Pancreas (tissue), 10 donors: ENCODE measurements at places on chromosomes 5 and 9.

- no peak for DNase-seq
Observed at GRCh38 chr5:33092719-33093118, 348.0 kb upstream of the TARS1 start.

DNA sequence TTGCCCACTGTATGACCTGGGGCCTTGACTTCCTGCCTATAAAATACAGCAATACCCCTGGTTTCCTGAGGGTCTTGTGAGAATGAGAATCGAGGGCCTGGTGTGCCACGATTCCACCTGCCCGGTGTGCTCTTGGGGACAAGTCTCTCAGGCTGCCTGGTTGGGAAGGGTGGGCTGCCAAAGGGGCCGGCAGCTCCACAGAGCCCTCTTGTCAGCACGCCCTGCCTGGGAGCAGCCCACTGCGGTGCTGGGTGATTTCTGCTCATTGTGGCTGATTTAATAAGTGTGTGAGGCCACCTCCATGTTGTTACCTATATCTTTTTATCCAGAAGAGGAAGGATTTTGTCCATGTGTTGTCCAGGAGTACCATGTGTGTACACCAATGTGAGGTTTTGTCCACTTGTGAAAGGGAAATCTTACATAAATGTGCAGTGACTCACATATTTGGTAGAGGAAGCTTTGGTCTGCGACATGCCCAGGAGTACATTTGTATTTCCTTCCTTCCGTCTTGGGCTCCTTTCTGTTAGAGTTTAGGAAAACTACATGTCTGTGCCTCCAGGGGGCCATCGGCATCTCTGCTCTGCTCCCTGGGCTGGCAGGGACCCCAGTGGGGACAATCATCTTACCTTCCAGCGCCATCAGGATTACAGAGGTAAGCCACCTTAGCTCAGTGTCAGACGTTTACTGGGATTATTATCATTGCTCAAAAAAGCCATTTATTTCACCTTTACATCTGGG lies 108.6 kb downstream of the PHF2 start:
- DNase-seq: no peak

DNA sequence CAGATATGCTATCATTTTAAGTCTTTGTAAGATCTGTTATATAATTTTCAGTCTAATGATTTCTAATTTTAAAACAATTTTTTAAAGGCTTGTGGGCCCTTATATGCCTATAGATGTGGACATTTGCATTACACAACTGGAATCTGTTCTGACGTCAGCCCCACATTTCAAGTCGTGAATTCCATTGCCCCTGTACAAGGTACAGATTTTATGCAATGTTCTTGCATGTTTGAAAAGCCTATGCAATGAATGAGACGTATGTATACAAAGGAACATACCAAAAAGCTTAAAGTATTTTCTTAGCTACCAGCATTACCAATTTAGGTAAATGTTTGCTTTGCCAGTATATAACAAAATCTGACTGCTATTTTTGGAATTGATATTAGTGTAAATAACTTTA lies 77.2 kb downstream of the ITGA1 start:
- no peak for DNase-seq

DNA sequence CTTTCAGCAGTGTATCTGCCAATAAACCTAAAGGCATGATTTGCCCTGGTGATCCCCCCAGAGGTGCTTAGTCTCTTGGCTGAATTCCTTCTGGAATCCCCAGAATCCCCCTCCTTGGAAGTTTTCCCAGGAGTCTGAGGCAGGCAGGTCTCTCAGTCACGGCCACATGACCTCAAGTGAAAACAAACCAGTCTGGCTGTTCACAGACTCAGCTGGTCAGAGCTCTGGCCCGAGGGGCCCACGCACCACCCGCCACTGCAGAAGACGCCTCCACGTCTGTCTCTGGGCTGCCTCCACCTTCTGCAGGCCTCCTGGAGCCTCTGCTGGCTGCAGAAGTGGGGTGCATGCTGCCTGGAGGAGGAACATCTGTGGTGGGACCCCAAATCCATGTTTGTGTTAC lies 52.5 kb downstream of the HRH2 start:
- no peak for DNase-seq

DNA sequence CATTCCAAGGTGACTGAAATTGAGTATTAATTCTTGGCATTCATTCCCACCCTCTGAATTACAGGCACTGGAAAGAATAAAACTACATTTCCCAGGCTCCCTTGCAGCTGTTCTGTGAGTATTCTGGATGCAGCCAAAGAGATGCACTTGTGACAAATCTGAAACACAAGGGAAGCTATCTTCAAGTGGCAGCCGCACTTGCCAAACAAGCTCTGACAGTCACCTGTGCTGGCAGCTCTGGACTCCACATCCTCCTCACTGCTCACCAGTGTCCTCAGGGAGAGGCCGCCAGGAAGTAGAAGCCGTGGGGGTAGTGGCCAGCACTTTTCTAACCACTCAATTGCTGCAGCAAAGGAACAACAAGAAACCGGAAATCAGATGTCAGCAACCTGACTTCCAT lies 275.0 kb downstream of the NR2F1-AS1 start:
- DNase-seq: no peak

DNA sequence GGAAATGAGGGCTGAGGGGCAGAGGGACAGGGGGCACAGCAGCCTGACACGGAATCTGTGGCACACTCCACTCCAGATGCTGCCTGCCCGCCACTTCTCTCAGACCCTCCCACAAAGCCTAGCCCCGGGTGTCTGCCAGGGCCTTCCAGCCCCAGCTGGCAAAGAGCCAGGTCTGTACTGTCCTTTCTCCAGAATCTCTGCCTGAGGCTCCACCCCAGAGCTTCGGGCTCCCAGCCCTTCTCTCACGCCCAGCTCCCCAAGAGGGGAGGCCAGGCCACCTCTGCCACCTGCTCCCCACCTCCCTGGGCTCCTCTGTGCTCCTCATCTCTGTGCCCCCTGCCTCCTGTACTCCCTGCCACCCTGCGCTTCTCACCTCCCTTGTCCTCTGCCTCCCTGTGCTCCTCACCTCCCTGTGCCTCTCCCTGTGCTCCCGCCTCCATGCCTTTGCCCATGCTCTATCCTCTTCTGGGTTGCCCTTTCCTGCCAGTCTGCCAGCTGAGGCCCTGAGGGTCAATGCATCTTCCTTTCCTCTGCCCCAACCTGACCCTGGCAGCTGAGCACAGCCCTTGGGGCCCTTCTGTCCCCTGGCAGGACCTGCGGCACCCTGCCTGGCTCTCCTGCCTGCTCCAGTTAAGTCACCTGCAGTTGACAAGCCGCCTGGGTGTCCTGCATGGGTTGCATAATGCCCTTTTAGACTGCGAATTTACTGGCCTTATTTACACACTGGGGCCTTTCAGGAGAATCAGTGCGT lies 36.4 kb downstream of the RASGEF1C start:
- no peak for DNase-seq

- no peak for DNase-seq
Observed at GRCh38 chr5:119022017-119022745, 33.8 kb upstream of the DTWD2 start.

DNA sequence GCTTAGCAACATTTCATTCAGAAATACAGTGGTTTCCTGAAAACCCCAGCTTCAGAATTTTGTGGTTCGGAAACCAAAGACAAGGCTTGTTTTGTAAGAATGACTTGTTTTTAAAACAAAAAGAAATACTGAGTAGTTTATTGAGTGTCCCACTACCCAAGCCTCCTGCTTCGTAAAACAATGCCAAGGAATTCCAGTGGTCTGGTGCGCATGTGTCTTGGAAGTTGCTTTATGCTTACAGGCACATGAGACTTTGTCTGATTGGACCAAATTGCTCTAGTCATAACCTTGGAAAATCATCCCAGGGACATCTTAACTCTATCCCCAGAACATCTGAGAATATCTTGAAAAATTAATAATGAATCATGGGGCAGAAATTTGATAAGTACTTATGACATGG lies 77.1 kb upstream of the FST start:
- DNase-seq: no peak

- DNase-seq: no peak
Observed at GRCh38 chr5:93715761-93716160, 25.6 kb downstream of the POU5F2 start.

DNA sequence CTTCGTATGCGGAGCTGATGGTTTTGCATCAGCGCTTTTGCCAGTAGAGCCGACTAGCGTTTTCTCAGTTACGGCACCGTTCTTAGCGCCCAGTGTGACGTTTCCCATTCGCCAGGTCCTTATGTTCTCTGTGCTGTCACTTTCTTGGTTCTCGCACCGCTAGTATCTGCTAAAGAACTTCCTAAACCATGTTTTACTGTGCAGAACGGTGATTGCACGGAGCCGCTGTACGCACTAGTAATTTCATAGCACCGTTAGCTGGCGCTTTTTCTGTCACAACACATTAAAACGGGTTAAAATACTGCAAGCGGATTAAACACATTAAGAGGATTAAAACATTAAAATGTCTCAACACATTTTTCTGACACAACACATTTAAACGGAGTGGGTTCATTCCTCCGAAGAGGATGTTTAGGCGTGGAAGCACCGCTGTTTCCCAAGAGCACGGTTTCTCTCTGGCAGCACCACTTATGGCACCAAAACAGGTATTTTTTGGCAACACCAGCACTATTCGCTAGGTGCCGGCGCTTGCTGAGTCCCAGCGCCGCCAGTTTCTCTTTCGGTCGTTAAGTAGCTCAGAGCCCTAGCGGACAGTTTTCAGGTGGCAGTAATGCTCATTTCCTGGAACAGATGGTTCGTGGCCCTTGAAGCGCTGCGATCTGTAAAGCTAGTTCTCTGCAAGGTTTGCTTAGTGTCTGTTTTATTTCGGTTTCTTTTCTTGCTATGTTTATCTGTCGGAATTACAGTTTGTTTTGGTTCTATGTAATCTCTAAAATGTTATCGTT lies 20.3 kb downstream of the ANXA2R start:
- DNase-seq: peak; percentile 32

- DNase-seq: no peak
Observed at GRCh38 chr9:132985489-132985888, 7.0 kb downstream of the GFI1B start.

GRCh38 chr5:113680534-113680933 lies 167.0 kb downstream of the YTHDC2 start:
- no peak for DNase-seq

GRCh38 chr9:137916540-137916939 lies 39.0 kb downstream of the CACNA1B start:
- no peak for DNase-seq

DNA sequence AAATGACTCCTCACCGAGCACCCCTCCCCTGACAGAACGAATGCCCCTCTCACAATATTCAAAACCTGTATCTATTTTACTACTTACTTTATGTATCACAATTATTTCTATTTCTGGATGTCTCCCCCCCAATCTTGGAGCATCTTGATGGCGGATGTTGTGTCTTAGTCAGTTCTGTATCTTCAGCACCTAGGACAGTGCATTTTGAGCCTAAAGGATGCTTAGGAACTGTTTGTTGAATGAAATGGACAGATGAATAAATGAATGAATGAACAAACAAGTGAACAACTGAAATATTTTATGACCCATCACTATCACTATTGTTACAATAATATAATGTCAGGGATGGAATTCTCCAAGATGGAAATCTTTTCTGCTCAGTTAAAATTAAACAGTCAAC lies 295.7 kb downstream of the DNAH5 start:
- no peak for DNase-seq

DNA sequence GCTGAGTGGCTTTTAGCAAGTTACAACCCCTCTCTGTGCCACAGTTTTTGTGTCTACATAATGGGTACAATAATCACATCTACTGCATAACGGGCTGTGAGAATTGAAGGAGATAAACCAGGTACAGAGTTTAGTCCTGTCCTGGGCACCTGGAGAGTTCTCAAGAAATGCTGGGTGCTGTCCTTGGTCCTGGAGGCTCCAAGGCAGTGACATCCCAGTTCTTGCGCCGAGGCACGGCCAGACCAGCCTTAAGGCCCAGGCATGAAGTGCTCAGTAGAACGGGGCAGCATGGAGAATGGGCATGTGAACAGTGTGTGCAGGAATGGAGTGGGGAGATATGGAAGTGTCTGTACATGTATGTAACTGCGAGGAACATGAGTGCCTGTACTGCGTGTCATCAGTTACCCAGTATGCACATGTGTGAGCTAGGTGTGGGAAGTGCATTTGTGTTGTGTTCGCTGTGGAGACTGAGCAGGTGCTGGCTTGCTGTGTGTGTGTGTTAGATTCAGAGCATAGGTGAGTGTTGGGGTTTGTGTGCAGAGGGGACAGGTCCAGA lies 6.3 kb upstream of the UNC5A start:
- DNase-seq: no peak

- no peak for DNase-seq
Observed at GRCh38 chr9:77764894-77765780, 117.0 kb upstream of the GNA14 start.

GRCh38 chr9:112831281-112831851 lies 59.3 kb downstream of the SLC46A2 start:
- no peak for DNase-seq
